ENCODE measurements at places on chromosomes 5 and 9. TPM values are rescaled to one million over a fixed set of nuclear protein-coding genes. Genes with fewer than 3 reads are reported as not detected.

Gene ECM2
- total RNA-seq: 1.4 TPM

Gene FAM78A
- not detected for total RNA-seq

Gene HTR1A
- total RNA-seq: not detected

Gene DOCK2
- total RNA-seq: 11.1 TPM

Gene CDC14B
- total RNA-seq: 16.4 TPM

Gene SPAG8
- not detected for total RNA-seq

Gene UBE2QL1
- not detected for total RNA-seq

Gene FGD3
- total RNA-seq: 1.2 TPM

Gene WDR31
- total RNA-seq: 1.2 TPM
